Placental epithelial cell (primary cell): ENCODE measurements at places on chromosomes 13 and 19. TPM values are rescaled to one million over a fixed set of nuclear protein-coding genes. Genes with fewer than 3 reads are reported as not detected.

Gene PEAK3
- total RNA-seq, result under 0.01 TPM in 1 of 2 replicates, not detected in the other

Gene DENND1C
- not detected in 2 replicates for total RNA-seq

Gene FCGBP
- 0.22 and 0.79 TPM in 2 replicates for total RNA-seq

Gene TNFSF13B
- total RNA-seq, result 0.43 and 5.5 TPM in 2 replicates

Gene ZIC5
- total RNA-seq, result not detected in 2 replicates

Gene PLIN4
- not detected in 2 replicates for total RNA-seq

Gene LMTK3
- 2.1 and 2.7 TPM in 2 replicates for total RNA-seq

Gene PSG7
- 0.76 TPM in 1 of 2 replicates, not detected in the other for total RNA-seq

Gene TEX26
- not detected in 2 replicates for total RNA-seq

Gene CCDC8
- 13.7 and 28.7 TPM in 2 replicates for total RNA-seq

Gene GZMM
- total RNA-seq, result not detected in 2 replicates

Gene PSG3
- total RNA-seq, result 0.11 TPM in 1 of 2 replicates, not detected in the other

Gene ZNF723
- not detected in 2 replicates for total RNA-seq

Gene KLHL1
- total RNA-seq, result not detected in 2 replicates

Gene OR7D2
- 0.39 TPM in 1 of 2 replicates, not detected in the other for total RNA-seq
